ENCODE measurements at places on chromosomes 1 and 21.
A peak's percentile ranks its signal among the peaks of the same experiment; 100 is the strongest.

DNA sequence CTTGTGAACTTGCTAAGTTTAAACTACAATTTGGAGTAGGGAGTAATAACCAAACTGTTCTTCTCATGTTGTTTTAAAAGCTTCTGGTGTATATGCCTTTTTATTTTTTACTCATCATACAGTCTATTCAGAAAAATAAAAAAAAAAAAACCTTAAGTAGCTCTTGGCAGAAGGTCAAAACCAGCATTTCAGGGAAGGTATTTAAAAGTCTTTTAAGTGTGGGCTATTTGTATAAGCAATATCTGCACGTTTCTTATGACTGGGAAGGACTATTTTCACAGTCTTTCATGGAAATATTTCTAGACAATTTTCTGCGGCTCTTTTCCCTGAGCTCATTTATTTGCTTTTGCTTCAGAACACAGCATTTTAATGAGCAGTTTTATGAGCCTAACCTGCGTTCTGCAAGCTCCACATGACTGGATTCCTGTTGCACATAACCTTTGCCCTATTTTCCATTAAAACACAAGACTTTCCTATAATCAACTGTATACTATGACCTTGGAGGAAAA is 60.9 kb upstream of the C1orf105 start:
- DNase-seq = no peak

DNA sequence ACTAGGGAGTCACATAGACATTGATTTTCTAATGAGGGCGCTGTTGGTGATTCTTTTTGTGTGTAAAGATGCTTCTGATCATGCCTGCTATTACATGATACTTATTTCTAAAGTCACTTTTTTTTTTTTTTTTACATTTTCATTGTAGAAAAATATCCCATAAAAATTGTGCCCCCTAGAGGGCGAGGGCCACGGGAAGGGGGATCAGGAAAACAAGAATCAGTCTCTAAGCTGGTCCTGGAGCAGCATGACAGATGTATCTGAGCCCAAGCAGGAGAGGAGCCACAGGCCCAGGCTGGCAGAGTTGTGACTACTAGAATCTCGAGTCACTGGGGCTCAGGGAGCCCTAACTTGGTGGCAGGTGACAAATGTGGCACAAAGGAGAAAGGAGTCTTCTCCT is 28.1 kb downstream of the ZSCAN20 start:
- DNase-seq = no peak

DNA sequence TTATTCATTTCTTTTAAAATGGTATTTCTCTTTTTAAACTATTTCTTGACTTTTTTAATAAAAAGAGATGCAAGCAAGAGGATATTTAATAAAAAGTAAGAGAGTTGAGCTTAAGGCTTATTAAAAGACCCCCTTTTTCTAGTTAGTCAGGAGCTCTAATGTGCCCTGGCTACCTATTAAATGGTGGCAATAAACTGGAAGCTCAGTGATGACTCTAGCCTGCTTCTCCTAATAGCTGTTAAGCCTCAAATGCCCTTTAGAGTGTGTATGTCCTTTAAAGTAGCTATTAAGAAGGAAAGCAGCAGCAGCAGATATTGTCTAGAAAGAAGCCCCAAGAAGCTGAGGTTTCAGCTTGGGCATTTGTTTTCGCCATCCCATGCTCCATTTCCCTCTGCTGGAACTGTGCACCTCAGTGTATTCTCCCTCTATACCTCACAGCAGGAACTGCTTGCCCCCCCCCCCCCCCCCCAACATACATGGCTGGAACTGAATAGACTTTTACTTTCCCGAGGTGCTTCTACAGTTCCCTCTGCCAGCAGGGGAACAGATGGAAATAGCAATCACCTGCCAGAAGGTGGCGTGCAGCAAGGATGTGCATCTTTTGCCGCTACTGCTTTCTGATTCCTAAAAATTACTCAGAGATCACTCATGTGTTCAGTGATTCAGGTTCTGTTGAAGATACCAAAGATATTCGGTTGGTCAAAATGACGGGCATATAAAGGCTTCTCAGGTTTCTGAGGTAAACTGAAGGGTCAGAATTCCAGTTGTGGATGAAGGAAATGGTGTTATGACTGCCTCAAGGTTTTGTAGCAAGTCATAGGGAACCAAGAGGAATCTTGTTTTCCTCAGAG is 2.5 kb downstream of the RGS4 start:
- peak; percentile 50 for DNase-seq

- DNase-seq = no peak
These were observed 196.0 kb downstream of the CRB1 start for GRCh38 chr1:197464044-197464443.

DNA sequence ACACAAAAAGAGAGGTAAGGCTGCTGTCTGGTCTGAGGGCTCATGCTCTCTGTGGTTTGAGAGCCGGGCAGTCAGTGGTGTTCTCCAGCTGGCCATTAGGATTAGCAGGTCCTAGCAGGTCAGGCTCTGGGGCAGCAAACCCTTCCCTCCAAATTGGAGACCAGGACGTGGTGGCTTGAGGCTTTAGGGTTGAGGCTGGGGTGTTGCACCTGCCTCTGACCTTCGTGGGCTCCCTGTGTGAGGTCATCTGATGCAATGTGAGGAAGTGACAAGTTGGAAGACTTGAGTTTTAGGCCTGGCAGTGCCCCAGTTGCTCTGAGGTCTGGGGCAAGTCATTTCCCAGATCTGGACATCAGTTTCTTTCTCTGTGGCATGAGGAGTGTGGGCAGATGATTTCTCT is 24.4 kb downstream of the SZRD1 start:
- DNase-seq = peak; percentile 43

- no peak for DNase-seq
These were observed 150.0 kb downstream of the BACH1 start for GRCh38 chr21:29448766-29449165.

DNA sequence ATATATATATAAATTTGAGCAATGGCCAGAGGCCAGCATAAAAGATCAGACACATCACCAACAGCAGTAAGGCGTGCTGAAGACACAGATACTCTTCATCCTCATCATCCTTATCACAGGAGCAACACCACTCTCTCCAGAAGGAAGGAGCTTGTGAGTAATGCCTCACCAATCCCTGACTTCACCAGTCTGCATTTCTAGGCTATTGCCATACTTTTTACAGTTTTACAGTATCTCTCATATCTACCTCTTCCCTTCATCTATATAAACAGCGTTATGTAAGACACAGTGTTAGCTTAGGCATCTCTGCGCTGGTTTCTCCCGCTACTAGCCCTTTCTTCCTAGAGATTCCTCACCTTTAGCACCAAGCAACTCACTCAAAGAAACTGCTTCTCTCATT is 2.4 kb upstream of the ABL2 start:
- no peak for DNase-seq
